ENCODE measurements at places on chromosomes 2 and 18.

GRCh38 chr18:38358805-38359657, 793.4 kb upstream of the CELF4 start:
- DNase-seq: no peak

DNA sequence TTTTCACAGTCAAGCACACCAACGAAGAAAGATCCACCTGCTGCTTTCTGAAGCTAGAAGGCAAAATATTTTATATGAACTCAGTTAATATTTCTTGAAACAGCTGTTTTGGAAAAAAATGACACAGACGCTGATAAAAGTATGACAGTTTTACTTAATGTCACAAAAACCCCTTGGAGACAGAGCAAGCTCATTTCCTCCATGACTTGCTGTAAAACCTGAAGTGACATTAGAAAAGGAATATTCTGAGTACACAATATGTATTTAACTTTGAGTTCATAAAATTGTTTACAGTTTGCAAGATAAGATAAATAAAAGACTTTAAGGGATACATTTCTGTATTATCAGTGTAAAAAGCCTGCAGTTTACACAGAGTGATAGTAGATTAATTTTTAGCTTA, 105.4 kb downstream of the DSEL start:
- DNase-seq: no peak

GRCh38 chr2:235480614-235481013, 13.2 kb upstream of the AGAP1 start:
- no peak for DNase-seq

DNA sequence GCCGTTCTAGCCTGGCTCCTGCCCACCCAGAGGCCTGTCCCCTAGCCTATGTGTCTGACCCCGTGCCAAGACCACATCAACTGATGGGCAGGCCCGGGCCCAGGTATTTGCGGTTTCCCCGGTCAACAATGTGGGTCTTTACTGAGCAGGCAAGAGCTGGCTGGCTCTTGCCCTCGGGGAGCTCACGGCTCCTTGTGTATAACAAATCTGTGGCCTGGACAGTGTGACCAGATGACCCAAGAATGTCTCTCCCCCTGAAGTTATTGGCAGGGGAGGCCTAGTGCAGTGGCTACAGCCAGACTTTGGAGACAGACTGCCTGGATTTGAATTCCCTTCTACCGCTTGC, 179.6 kb downstream of the KLHL29 start:
- no peak for DNase-seq

DNA sequence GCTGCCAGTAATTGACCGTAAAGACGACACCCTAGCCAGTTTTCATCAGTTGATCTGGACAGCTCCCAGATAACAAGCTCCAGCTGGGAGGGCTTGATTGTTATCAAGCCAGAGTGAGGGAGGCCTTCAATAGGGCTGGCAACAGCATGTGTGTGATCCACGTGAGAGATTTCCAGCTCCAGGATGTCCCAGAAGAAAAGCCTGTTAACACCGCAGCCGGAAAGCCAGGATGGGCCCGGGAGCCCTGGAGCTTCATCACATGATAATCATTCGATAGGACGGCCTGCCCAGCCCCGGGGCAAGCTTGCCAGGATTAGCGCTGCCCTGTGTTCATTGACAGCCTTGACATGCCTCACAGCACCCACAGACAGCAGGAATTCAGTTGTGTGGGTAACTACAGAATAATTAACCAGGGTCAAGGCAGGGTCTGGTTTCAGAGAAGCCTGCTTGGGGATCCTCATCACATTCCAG, 182.5 kb downstream of the C1D start:
- DNase-seq: no peak

GRCh38 chr2:10504370-10504993, 56.4 kb upstream of the ODC1 start:
- DNase-seq: no peak

DNA sequence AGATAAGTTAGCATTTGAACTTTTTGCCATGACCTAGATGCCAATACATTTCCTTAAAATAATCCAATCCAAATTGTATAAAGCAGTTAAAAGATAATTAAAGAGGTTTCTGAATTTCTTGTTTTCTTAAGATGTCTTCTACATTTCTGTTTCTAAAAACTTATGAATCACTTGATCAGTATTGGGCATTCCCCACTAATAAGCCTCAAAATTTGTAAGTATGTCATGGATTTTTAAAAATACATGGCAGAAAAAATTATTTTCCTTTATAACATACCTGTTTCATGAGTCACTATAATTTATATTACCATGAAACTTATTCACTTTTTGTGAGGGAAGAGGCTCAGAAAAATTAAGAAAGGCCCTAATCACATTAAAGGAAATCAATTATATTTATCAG, 90.3 kb upstream of the TFPI start:
- no peak for DNase-seq

DNA sequence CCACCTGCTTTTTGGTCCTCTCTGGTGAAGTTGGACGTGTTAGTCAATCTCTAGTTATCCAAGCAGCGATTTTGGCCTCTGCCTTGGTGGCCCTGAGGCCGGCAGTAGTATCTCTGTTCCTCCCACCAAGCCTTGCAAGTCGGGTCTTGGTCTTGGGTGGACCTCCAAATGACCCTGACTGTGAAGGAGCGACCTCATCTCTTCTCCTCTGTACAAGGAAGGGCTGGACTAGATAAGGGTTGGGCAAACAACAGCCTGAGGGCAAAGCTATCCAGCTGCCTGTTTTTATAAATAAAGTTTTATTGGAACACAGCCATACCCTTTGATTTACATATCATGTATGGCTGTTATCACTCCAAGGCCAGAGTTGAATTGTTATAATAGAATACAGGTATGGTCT, 74.6 kb upstream of the FOSL2 start:
- no peak for DNase-seq

DNA sequence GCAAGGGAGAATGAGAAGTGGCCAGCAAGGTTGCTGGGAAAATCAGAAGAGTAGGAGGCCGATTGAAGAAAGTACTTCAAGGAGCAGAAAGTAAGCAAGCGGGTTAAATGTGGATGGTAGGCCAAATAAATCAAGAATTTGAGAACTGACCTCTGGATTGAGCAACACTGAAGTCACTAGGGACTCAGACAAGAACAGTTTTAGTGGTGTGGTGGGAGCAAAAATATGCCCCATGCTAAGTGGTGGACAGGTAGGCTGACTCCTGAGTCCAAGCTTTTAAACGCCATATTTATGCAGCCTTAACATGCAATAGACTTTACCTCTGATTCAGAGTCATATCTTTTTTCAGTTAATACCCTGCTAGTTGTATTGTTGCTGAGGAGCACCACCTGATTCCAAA, 4.5 kb downstream of the TRABD2A start:
- no peak for DNase-seq

DNA sequence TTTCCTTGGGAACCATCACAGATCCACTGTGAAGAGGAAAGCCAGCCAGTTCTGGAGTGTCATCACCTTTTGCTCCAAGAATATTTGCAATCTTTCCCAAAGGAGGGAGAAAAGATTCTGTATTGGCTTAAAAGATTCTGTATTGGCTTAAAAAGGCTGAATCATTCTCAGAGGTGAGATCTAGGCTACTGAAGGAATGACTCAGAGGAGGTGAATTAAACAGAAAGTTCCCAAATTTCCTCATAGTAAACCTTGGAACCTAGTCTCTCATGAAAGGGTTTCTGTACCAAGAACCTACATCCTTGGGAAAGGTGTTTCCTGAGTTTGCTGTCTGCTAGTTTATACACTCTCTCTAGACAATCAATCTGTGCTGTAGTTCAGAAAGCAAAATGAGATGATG, 34.1 kb upstream of the GRB14 start:
- no peak for DNase-seq

GRCh38 chr2:125424266-125424785, 1231.6 kb upstream of the GYPC start:
- DNase-seq: no peak

- peak; percentile 7 for DNase-seq
Observed at GRCh38 chr2:88880441-88880953, 189.0 kb downstream of the RPIA start.

GRCh38 chr18:9038277-9038871, 64.1 kb upstream of the NDUFV2 start:
- no peak for DNase-seq

DNA sequence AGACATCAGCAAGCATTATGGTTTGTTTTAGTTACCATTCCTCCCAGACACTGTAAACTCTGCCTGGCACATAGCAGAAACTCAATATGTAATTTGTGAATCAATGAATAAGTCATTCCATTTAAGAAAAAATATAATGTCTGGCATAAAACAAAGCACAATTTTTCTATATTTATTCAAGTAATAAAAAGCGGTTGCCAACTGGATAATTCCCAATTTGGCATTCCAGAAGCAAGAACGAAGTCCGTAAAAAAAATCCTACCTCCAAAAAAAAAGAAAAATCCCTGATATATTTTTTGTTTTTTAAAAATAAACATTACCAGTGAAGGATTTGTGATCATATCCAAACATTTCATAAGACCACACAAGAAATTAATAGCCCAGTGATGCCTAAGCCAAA, 351.3 kb upstream of the LRRTM4 start:
- no peak for DNase-seq

DNA sequence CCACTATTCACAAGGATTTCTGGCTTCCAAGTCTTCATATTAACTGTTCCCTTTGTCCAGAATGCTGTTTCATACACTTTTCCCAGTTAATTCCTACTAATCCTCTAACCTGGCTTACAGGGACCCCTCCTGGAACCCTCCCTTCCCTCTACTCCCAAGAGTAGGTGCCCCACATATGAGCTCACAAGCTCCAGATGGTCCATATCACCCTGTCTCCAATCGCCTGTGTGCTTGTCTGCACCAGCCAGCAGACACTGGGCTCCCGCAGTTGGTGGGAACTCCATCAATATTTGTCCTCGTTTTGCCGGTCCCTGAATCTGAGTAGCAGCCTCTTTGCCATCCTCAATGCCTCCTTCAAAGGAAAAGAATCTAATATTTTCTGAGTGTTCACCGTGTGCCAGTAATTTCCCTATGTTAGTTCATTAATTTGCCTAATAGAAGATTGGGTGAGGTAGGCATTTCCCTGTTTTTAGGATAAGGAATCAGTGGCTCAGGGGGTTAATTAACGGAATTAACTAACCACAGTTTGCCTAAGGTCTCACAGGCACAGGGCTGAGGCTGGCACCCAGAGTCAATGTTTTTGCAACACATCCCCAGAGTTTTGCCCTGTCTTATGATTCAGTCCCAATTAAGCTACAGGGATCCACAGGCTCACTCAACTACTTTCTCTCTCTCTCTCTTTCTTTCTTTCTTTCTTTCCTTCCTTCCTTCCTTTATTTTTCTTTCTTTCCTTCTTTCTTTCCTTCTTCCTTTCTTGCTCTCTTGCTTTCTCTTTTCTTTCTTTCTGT, 141.6 kb upstream of the CYP1B1 start:
- no peak for DNase-seq

- DNase-seq: no peak
Observed at GRCh38 chr2:143522699-143523098, 393.5 kb downstream of the ARHGAP15 start.

DNA sequence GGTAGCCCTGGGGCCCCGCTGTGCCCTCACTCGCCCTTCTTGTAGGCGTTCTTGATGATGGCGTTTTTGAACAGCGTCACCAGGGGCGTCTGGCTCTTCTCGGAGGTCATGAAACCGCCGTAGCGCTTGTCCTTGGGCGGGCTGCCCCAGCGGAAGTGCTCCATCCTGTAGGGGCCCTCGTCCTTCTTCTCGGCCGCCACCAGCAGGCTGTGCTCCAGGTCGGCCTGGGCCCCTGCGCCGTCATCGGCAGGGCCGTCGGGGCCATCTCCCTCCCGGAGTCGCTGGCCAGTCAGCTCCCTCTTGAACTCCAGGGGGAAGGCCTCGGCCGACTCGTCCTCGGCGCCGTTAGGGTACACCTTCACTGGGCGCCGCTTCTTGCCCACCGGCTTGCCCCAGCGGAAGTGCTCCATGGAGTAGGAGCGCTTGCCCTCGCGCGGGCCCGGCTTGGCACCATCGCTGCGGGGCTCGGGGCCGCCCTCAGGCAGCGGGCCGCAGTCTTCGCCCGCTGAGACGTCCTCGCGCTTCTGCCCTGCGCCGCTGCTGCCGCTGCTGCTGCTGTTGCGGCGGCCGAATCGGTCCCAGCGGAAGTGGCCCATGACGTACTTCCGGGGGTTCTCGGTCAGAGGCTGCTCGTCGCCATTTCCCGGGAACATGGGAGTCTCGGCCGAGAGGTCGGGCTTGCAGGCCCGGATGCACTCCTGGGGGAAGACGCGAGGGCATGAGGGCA, 7.2 kb downstream of the POMC start:
- peak; percentile 46 for DNase-seq

- DNase-seq: no peak
Observed at GRCh38 chr2:85524336-85524908, 14.5 kb upstream of the MAT2A start.

GRCh38 chr2:177059293-177059692, 153.3 kb upstream of the HNRNPA3 start:
- no peak for DNase-seq

- no peak for DNase-seq
Observed at GRCh38 chr2:135975702-135976101, 9.7 kb downstream of the DARS1 start.

DNA sequence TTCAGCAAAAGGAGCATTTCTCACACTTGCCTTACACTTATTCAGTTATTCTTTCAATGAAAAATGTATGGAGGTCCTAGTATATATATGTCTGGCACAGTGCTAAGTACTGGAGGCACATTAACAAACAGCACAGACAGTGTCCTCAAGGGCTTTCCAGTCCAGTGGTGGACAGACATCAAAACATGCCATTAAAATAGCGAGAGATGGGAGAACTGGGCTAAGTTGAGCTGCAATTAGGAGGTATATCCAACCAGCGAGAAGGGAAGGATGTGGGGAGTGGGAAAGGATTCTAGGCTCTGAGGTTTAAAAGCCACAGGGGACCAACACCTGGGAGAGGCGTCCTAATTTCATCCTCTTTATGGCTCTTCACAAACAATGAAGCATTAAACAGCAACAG, 127.5 kb upstream of the TTC39C start:
- no peak for DNase-seq

GRCh38 chr2:18926631-18927524, 337.5 kb upstream of the NT5C1B start:
- DNase-seq: no peak

DNA sequence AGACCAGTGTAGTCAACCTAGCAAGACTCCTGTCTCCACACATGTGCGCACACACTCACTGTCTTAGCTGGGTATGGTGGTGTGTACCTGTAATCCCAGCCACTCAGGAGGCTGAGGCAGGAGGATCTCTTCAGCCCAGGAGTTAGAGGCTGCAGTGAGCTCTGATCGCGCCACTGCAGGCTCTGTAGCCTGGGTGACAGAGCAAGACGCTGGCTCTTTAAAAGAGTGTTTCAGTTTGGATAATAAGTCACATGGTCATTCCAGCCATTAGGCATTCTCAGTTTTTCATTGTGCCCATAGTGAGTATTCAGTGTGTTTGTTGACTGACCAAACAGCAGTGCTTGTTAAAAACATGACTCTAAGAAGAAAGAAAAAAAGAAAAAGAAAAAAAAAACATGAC, 31.0 kb downstream of the RAB10 start:
- DNase-seq: no peak

- no peak for DNase-seq
Observed at GRCh38 chr18:76496194-76496890, 1.3 kb upstream of the ZNF516 start.

DNA sequence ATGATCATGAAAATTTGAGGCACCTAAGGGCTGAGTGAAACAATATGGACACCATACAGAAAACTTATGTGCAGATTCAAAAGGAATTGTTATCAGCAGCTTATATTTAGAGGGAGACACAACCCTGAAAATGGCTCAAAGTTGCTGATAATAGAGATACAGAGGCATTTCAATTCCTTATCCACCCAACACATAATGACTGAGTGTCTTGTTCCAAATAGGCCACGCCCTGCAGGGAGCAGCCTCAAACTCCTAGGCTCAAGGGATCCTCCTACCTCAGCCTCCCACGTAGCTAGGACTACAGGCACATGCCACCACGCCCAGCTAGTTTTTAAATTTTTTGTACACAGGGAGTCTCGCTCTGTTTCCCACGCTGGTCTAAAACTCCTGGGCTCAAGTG, 79.0 kb downstream of the LBH start:
- DNase-seq: no peak

All from activated CD4-positive, alpha-beta T cell treated with anti-CD3 and anti-CD28 coated beads for 24 hours (primary cell).